CD4-positive, alpha-beta T cell treated with Interleukin-21 for 1 hour (primary cell): ENCODE measurements at places on chromosomes 3 and 15.

- no peak for DNase-seq
Measured at GRCh38 chr3:131453533-131453932, 49.2 kb downstream of the MRPL3 start.

GRCh38 chr15:31158858-31159569, 57.5 kb upstream of the TRPM1 start:
- no peak for DNase-seq

- DNase-seq, result no peak
Measured at GRCh38 chr15:58575045-58575786, 143.4 kb downstream of the LIPC start.

- no peak for DNase-seq
Measured at GRCh38 chr3:4532535-4533112, 39.5 kb downstream of the ITPR1 start.

- no peak for DNase-seq
Measured at GRCh38 chr15:69126054-69126469, 34.4 kb upstream of the GLCE start.

DNA sequence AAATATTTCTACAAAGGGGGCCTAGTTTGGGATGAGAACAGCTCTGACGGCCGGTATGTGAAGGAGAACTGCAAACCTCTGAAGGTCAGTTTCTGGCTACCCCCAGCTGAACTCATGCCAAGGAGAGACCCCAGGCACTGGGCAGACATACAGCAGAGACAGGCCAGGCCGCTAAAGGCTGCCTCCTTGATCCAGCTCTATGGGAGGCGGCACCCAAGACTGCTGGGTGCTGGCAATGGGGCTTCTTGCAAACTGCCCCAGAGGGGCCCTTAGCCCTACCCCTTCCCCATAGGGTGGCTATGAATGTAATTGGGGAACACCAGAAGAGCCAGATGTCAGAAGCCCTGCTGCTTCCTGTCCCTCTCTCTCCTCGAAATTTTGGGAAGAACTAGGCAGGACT, 13.3 kb downstream of the CLK3 start:
- no peak for DNase-seq

GRCh38 chr15:36866896-36867295, 233.5 kb downstream of the MEIS2 start:
- DNase-seq, result no peak

DNA sequence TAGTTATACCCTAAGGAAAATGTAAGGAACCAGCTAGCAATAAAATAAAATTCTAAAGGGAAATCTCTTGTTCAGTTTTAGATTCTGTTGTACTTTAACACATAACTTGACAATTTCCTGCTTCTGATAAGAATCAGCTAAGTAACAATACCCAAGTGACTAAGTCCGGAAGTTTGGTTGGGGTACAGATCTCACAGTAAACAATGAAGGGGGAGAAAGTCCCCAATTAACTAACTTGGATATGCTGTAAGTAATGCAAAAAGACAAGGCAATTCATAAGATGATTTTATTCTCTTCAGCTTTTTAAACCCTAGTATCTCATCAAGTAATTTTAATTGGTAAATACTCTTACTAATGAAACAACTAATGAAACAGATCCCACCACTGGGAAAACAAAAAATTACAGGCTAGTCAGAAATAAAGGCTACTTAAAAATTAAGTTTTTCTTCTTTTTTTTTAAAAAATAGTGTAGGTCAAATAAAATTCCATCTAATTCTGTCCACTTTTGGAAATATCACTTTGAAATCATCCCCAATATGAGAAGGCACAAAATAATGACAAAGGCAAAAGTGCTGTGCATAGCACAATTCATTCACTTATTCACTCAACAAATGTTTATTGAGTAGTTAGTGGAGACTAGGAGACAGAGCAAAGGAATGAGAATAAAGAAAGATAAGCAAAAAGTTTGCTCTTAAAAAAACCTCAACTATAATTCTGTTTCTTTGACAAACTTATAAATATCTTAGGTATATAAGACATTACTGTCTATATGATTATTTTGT, 37.8 kb upstream of the IL20RB start:
- DNase-seq, result peak; percentile 82

DNA sequence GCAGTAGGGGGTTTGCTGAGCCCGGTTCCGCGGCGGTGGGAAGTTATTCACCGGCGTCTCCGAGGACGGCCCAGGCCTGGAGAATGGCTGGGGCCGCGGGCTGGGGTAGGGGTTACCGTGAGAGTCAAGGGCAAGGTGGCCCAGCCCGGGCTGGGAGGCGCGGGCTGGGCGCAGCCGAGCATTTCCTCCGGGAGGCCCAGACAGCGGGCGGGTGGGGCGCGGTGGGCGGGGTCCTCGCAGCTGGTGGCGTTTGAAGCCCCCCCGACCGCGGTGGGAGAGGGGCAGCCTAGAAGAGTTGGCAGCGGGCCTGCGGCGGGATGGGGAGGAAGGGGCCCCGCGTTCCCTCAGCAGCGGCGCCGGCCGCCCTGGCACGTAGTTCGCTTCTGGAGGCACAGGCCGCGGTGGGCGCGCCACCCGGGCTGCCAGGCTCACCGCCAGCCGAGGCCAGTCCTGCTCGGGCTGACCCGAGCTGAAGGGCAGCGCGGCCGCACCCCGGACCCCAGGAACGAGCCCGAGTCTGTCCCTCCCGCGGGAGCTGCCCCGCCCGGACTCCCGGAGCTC, 960 bp upstream of the KLF13 start:
- peak; percentile 67 for DNase-seq

- no peak for DNase-seq
Measured at GRCh38 chr3:79410136-79410535, 357.7 kb downstream of the ROBO1 start.

GRCh38 chr15:39575180-39575579, 5.7 kb upstream of the THBS1 start:
- DNase-seq, result no peak

DNA sequence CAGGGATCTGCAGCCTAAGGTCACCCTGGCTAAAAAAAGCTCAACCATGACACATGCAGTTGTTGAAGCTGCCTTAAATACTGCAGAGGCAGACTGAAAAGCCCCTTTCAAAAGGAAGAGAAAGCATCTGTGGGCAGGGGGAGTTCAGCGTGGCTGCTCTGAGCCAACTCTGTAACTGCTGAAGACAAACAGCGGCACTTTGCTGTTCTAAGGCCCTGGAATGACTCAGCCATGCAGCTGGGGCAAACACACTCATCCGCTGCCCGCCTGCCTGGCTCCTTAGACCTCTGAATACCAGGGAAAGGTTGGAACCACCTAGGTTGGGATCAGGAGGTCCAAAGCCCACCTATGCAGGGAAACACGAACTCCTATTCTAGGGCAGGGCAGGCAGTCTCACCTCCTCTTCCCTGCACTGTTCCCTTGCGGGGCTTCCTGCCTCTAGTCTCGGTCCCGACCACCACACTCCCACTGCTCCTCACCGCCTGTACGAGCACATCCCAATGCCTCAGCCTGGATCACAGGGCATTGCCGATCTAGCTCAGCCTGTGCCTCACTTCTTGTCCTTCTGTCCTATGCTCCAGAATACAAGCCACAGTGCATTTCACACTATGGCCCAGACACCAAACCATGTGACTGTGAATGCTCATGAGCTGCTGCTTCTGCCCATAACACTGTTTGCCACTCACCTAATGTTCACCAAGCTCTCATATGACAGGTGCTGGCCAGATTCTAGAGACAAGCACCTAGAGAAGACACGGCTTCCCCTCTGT, 6.6 kb upstream of the MUSTN1 start:
- no peak for DNase-seq

- no peak for DNase-seq
Measured at GRCh38 chr3:165619069-165619468, 218.2 kb downstream of the BCHE start.

DNA sequence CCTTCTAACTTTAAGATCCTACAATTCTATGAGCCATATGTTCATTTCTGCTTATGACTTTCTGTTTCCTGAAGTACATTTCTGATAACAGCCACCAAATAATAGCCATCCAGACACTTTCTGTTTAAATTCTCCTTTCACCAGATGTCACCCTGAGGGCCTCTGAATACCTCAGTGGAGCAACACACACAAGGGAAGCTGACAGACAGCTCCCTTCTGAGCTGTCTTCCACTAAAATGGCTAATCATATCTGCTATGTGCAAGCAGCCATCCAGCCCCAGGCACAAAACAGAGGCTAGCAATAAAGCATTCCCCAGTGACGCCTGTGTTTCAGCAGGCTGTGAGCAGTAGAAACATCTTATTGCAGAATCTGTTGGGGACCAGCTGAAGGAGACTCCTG, 666.6 kb upstream of the UBE2E2 start:
- DNase-seq, result no peak

- peak; percentile 0 for DNase-seq
Measured at GRCh38 chr3:36380221-36381031, at the start of gene STAC. Gene STAC (plus strand): TSS chr3:36380504. CDS start chr3:36380644, 140 bp downstream.

DNA sequence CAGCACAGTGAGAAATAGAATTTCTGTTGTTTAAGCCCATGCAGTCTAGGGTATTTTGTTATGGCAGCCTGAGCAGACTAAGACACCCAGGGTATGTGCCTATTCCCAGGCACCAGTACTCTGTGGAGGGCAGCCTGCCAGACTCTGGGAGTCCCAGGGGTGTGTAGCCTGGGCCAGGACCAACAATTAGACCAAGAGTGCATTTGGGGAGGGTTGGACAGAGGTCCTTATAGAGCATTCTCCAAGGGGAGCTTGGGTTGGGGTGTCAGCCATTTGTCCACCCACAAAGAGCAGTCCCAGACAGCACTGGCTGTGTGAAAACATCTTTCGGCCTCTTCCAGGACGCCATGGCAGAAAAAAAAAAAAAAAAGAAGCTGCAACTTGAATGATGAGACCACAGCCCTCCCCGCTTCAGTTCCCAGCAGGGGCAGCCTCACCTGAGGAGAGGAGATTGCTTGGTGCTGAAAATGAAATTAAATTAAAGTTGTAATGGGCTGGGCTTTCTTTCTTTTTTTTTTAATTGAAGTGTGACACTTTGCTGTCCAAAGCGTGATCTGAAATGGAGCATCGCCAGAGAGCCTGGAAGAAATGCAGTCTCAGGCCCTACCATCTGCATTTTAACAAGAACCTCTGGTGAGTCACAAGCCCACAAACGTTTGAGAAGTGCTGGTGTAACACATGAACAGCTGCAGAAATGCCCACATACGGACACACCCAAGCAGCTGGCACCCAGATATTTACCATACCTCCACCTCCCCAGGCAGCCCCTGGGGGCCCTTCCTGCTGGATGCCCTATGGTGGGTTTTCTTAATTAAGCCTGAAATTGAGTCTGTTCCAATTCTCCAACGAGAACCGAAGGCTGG, 21.3 kb upstream of the CAV3 start:
- peak; percentile 11 for DNase-seq

- DNase-seq, result no peak
Measured at GRCh38 chr3:188962253-188963247, 209.2 kb upstream of the TPRG1 start.

- DNase-seq, result no peak
Measured at GRCh38 chr15:86041399-86041798, 38.3 kb upstream of the AGBL1 start.

- no peak for DNase-seq
Measured at GRCh38 chr3:58106061-58106460, 97.8 kb downstream of the FLNB start.

GRCh38 chr3:191430103-191430502, 30.9 kb upstream of the PYDC2 start:
- DNase-seq, result no peak
